ENCODE measurements at places on chromosomes 1 and 21.

DNA sequence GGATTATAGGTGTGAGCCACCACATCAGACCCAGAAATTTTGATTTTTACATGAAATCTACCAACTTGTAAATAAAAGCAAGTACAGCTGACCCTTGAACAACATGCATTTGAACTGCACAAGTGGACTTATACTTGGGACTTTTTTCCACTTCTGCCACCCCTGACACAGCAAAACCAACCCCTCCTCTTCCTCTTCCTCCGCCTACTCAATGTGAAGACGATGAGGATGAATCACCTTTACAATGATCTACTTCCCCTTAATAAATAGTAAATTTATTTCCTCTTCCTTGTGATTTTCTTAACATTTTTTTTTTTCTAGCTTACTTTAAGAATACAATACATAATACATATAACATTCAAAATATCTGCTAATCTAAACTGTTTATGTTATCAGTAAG is 17.5 kb upstream of the YRDC start:
- DNase-seq, result no peak

- peak; percentile 72 for DNase-seq
Measured at GRCh38 chr1:151175863-151176262, at the start of gene TMOD4. TMOD4 (minus strand) TSS chr1:151175981; CDS start chr1:151174875, 1,106 bp downstream.

DNA sequence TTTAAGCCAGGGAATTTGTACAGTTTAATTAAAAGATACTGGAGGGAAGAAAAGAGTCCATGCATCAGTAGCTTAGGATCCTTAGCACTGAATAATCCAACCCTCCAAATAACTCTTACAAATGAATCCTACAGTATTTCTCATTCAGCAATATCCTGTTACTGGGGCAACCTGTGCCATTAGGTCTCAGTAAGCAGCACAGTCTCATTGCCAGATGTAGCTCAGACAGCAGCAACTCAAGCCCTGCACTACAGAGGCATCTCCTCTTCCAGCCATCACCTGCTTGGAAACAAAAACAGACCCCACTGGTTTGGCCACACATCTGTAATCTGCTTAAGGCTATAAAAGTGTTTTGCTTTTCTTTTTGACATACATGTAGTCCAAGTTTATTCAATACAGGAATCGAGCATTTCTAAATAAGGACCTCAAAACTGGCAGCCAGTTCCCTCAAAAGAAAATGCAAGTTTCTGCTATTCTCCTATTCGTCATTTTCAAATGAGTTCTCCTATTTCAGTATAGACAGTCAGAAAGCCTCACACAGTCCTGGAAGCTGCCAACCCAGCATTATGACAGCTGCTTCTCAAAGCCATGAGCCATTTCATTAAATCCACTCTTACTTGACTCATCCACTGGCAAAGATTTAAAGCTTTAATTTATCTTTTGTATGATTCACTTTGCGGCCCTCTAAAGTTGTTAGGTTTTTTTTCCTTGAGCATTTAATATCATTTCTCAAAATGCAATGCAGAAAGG is 129.0 kb downstream of the APP start:
- no peak for DNase-seq

DNA sequence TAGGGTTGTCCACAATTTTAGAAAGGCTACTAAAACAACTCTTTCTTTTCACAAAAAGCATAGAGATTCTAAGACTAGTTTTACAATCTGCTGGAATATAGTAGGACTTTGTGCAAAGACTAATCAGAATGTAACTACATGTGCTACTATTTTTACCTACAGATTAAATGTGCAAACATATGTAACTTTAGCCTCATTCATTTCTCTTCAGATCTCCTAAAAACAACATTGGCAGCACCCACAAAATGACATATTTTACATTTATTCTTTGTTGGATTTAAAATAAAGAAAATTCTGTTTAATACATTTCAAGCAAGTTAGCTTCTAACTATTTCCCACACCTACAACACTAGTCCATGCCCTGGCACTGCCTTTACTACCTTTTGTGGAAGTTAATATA is 292.2 kb downstream of the AKT3 start:
- DNase-seq, result no peak

GRCh38 chr1:110087812-110088738 is 17.6 kb upstream of the ALX3 start:
- peak; percentile 86 for DNase-seq

DNA sequence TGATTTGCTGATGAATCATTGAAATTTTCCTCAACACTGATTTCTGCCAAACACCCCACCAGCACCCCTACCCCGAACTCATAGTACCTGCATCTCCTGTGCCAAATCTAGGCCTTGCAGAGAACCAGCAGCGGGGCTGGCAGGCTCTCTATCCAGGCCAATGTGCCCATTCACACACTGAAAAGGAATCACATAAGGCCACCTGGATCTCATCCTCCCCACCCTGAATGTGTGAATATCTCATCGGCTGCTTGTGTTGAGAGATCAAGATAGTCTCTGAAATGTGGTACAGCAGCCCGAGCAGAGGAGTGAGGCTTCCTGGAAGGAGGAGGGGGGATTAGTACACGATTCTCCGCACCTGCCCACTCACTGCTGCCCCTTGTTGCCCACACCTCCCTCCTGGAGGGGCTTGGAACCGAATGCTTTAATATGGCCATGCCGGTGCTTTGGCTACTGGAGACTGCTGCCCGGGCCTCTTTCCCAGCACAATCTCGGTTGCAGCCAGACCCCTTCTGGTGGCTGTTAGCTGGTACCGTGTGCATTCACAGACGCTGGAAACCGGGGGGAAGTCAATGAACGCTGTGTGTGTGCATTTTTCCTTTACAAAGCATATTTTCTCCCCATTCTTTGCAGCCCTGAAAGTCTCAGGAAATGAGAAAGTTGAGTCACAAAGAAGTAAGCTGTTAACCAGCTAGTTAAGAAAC is 619.5 kb downstream of the MATN1 start:
- DNase-seq, result no peak

GRCh38 chr1:164771619-164772361 is 212.8 kb downstream of the PBX1 start:
- DNase-seq, result no peak

DNA sequence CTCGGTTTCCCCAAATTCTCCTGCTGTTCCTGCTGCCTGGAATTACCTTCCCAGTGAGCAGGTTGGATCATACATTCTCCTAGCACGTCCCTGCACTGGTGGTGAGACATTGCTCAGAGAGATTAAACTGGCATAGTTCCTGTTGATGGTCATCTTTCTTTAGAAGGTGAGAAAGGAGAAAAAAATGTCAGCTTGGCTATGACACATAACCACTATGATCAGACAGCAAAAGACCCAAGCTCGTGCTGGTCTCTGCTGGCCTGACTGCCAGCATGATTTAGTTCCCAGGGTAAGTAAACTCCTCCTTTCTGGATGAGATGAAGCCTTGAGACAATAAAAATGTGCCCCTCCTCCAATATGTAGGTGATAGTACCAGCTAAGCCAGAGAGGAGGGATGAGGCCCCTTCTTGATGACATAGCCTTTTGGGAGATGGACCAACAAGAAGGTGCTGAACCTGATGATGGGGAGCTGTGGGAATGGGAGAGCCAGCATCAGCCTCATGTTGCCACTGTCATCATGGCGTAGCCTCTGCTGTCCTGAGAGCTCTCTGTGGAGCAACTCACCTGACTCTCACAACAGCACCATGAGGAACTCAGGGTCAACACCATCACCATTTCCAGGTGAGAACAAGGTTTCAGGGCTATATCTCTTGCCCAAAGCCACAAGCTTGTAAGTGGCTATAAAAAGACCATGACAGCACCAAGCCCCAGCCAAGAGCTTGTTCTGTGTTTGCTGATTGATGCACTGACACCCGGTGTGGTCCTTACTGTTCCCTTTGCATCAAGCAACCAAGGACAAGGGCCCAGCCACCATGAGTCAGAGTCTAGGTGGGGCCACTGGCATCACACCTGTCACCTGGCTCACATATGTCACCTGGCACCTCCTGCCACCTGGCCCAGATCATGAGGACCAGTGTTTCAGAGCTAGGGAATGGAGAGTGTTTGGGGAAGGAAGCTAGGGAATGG is 200.0 kb downstream of the MATN1 start:
- no peak for DNase-seq

- peak; percentile 20 for DNase-seq
Measured at GRCh38 chr1:167052389-167052788, 37.8 kb downstream of the GPA33 start.

DNA sequence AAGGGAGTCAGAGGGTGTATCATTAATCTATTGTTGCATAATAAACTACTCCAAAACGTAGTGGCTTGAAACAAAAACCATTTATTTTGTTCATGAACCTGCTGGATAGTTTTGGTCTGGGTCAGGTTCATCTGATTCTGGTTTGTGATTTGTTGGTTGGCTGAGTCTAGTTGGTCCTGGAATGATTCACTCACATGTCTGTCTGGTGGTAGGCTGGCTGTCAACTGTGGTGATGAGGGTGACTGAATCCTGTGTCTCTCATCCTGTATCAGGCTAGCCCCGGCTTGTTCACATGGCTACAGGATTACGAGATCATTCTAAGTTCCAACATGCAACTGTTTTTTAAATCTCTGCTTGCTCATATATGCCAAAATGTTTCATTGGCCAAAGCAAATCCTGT is 22.5 kb upstream of the SIKE1 start:
- DNase-seq, result no peak

DNA sequence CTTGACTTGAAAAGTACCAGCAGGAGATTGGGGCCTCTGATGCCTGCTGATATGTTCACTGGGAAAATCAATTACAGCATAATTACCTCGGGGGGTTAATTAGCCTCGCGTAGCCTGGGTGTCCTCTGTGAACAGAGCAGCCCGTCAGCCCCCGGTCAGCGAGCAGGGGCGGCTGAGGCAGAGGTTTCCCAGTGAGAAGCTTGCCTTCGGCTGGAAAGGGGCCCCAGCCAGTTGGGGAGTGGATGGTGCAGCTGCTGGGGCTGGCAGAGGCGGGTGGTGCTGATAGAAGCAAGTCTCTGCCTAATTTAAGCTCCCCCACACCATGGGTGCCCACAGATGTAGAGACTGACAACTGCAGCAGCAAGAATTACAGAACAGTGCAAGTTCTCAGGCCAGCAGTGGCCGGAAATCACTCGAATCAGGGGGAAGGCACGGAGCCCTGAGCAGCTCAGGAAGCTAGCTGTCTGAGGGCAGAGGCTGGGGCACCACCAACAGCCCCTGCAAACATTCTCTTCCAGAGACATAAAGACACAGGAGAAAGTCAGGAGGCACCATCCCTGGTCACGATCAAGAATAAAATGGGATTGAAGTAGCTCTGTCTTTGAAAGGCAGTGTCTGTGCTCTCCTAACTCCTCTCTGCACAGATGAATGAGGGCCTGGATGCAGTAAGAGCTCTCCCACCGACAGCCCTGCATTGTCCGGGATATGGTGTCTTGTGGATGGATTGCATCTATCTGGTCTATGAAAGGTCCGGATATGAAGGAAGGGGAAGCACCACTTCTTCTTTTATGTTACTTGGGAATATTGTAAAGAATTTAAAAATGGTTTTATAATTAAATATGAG is 166.5 kb upstream of the CD34 start:
- peak; percentile 49 for DNase-seq

GRCh38 chr1:15668089-15668754 is 15.9 kb upstream of the PLEKHM2 start:
- no peak for DNase-seq

GRCh38 chr1:58401991-58402390 is 144.5 kb downstream of the OMA1 start:
- DNase-seq, result no peak

DNA sequence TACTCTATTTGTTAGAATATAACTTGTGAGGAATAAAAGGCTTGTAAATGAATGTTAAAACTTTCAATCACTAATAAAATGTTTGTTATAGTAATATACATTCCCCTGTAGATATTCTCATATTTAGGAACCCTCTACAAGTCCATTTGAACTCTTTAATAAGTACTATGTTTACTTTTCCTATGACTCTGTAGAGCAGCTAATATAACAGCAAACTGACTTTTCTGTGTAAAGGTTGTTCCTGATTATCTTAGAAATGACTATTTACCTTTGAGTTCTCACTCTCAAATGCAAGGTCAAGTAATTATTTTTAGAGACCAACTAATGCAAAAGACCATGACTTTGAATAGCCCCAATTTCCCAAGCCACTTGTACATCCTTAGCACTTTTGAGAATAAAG is 130.3 kb downstream of the C1orf21 start:
- DNase-seq, result no peak

GRCh38 chr21:44349847-44350772 is 3.3 kb upstream of the TRPM2 start:
- no peak for DNase-seq

DNA sequence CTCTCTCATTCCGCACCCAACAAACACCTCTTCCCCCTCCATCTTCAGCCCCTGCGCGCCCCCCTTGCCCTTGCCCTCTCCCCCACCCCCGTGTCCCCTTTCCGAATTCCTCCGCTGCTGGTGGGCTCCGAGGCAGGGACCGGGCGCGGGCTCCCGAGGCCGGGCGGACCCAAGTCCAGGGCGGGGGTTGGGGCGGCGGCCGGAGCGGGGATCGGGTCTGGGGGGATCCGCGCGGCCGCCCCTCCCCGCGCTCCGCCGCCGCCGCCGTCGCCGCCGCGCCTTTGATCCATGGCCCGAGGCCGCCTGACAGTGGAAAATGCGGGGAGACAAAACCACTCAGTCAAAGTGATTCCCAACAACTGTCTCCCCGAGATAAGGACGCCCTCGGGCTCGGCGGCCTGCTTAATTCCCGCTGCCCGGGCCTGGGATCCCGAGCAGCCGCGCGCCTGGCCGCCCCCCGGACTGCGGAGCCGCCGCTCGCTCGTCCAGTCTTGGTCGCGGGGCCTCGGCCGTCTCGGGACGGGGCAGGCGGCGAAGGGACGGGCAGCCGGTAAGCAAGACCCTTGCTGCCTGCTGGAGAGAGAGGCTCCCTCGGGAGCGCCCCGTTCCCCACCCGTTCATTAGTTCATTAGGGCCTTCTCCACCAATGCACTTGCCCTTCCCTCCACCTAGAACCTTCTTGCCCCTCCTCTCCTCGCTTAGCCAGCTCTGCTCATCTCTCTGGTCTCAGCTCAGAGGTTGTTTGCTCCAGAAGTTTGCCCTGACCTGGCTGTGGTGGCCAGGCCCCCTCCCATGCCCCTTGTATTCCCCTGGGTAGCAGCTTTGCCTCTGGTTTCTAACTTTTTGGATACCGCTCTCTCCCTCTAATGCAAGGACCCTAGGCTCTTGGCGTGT is 86.4 kb downstream of the PAX7 start:
- no peak for DNase-seq

- no peak for DNase-seq
Measured at GRCh38 chr1:180211860-180212229, 18.2 kb upstream of the LHX4 start.

GRCh38 chr1:150268705-150269403 is at the start of gene APH1A:
APH1A (minus strand) TSS chr1:150269016; CDS start chr1:150268810, 206 bp downstream.
- DNase-seq, result peak; percentile 99

GRCh38 chr1:9093091-9093490 is 23.7 kb upstream of the SLC2A5 start:
- DNase-seq, result no peak
